ENCODE measurements at places on chromosomes 4 and X.

GRCh38 chrX:926070-926469 lies 286.4 kb downstream of the CRLF2 start:
- DNase-seq = no peak

DNA sequence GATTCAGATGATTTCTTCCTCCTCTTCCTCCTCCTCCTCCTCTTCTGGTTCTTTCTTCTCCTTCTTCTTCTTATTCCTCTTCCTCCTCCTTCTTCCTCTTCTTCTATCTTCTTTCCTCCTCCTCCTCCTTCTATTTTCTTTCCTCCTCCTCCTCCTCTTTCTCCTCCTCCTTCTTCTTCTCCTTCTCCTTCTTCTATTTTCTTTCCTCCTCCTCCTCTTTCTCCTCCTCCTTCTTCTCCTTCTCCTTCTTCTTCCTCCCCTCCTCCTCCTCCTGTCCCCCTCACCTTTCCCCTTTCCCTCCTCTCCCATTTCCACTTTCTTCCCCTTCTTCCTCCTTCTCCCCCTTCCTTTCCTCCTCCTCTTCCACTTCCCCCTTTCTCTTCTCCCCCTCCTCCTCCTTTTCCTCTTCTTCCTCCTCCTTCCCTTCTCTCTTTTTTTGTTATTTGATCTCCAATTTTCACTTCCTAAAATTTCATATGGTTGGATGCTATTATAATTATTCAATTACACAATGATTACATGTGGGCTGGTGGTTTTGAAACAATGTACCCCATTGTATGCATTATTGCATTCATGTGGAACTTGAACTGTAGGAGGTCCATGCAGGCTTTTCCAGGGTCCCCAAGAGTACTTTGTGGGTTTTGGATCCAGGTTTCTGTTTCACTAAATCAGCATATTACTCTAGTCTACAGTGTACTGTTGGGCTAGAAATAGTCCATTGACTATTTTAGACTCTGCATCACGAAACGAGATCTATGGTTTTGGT lies 68.1 kb downstream of the SORBS2 start:
- no peak for DNase-seq

DNA sequence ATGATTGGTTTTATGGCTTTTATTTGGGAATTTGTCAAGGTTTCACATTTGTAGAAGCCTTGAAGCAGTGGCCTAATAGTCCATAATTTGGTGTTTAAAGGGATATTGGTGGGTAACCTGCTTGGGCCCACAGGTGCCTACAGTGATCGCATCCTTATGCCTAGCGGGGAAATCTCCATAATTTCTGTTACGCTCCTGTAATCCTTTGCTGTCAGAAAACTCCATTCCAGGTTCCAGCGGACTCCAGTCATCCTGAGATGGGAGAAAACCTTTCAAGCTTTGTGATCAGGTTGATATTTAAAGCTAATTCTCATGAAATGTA lies 257.0 kb upstream of the JADE1 start:
- no peak for DNase-seq

DNA sequence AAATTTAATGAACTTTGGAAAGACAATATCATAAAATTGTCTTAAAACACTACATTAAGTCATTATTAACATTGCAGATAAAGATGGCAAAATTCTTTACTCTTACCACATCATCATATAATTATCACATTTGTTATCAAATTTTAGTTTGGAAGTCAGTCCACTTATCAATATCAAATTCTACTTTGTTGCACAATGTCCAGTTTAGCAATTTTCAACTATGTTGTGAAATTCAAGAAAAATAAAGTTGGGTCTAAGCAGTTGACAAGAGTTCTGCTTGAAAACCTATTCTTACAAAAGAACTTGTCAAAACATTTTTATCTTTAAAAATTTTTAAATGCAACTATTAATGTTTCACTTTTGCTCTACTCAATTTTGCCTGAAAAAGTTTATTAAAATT lies 44.7 kb upstream of the TET2 start:
- DNase-seq = no peak

- DNase-seq = no peak
These were observed 176.5 kb downstream of the GBA3 start for GRCh38 chr4:22869235-22869634.

GRCh38 chrX:101091817-101092216 lies 6.2 kb upstream of the CENPI start:
- no peak for DNase-seq

DNA sequence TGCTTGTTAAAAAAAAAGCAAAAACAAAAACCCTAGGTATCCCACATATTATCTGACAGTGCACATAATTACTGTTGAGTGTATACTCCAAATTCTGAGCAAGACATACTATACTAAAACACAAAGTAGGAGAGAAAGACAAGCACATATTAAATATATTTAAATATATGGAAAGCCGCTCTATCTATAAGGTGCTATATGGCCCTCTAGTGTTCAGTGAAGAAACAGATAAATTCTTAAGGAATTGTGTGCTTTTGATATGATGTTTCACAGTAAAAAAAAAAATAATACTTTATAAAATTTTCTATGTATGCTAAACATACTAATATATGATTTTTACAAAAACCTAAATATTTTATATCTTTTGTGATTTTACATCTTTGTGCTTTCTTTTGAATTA lies 137.8 kb downstream of the FBXW7 start:
- no peak for DNase-seq
